ENCODE measurements at places on chromosomes 5 and 9.

GRCh38 chr9:136728548-136729123 is 14.1 kb downstream of the LCN10 start:
- DNase-seq, result no peak

- no peak for DNase-seq
These were observed 1.9 kb upstream of the NADK2 start for GRCh38 chr5:36243653-36244052.

DNA sequence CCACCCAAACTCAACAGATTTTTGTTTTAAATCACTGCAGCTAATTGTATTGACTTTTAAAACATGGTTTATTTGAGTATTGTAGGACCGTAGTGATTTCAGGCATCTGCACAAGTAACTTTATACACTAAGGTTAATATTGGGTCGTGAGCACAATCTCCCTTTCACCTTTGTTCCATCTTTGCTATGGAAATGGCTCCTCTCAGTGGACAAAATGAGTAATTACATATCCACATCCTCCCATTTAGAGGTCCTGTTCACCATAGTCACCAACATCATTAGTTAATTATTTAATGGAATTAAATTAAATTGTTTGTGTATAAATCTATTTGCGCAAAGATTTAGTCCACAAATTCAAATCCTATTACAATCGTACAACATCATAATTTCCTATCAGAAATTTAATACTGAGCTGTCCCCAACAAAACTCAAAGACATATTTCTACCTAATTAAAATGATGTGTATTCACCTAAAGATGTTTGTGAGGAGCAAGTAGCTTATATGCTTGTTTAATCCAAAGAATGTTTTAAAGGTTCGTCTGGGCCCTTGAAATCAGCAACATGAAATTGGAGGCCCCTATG is 173.0 kb upstream of the DAPK1 start:
- DNase-seq, result no peak

GRCh38 chr9:134181648-134182034 is 17.3 kb upstream of the RNU6ATAC start:
- no peak for DNase-seq

GRCh38 chr9:117448066-117448465 is 33.2 kb upstream of the ASTN2 start:
- DNase-seq, result no peak
